ENCODE measurements at places on chromosomes 12 and 14. TPM values are rescaled to one million over a fixed set of nuclear protein-coding genes. Genes with fewer than 3 reads are reported as not detected.
A peak's percentile ranks its signal among the peaks of the same experiment; 100 is the strongest.

Gene APOF
- polyA plus RNA-seq, result not detected

DNA sequence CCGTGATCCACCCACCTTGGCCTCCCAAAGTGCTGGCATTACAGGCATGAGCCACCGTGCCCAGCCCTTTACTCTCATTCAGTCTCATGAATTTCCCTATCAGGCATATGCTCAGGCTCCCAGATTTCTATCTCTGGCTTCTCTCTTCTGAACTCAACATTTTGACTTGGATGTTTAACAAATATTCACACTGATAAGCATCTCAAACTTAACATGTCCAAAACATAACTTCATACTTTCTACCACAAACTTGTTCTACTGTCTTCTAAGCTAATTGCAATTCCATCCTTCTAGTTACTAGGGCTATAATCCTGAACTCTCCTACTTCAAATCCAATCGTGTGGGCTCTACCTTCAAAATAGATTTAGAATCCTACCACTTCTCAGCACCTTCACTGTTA, 73.9 kb upstream of the PAWR start:
- DNase-seq, result no peak

Gene POTEM
- not detected for polyA plus RNA-seq

DNA sequence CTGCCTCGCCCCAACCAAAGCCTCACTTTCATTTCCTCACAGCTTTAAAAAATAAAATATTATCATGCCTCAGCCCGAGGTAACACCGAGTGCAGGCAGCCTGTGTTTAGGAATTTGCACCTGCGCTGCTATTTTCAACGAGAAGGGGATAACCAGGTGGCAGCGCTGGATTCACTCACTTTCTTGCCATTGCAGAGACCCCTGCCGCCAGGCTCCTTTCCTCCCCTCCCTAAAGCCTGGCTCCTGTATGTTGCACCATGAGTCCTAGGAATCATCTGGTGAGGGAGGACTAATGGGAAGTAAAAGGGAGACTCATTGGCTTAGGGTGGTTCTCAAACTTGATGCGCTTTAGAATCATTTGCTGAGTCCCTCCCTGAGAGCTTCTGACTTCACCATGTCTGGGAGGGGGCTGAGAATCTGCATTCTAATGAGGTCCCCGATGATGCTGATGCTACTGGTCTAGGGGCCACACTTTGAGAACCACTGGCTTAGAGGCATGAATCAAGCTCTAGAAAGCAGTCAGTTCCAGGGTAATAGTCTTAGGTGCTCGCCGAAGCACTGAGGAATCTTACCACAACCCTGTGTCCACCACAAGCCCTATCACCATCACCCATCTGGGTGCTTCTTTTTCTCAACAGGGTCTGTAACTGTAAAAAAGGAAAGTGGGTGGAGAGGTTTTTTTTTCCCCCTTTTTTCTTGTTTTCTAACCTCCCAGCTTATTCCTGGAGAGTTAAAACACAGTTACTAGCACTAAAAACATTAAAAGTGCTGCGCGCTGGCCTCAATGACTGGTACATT, 83.8 kb downstream of the SLC38A1 start:
- DNase-seq, result no peak

GRCh38 chr12:65121049-65121955, at the start of gene WIF1:
Gene WIF1, minus strand, starts transcription at chr12:65121305. Its CDS starts 114 bp downstream, at chr12:65121191.
- no peak for DNase-seq

- DNase-seq, result peak; percentile 31
Observed at GRCh38 chr12:56723889-56724700, 1.0 kb downstream of the NACA start.

DNA sequence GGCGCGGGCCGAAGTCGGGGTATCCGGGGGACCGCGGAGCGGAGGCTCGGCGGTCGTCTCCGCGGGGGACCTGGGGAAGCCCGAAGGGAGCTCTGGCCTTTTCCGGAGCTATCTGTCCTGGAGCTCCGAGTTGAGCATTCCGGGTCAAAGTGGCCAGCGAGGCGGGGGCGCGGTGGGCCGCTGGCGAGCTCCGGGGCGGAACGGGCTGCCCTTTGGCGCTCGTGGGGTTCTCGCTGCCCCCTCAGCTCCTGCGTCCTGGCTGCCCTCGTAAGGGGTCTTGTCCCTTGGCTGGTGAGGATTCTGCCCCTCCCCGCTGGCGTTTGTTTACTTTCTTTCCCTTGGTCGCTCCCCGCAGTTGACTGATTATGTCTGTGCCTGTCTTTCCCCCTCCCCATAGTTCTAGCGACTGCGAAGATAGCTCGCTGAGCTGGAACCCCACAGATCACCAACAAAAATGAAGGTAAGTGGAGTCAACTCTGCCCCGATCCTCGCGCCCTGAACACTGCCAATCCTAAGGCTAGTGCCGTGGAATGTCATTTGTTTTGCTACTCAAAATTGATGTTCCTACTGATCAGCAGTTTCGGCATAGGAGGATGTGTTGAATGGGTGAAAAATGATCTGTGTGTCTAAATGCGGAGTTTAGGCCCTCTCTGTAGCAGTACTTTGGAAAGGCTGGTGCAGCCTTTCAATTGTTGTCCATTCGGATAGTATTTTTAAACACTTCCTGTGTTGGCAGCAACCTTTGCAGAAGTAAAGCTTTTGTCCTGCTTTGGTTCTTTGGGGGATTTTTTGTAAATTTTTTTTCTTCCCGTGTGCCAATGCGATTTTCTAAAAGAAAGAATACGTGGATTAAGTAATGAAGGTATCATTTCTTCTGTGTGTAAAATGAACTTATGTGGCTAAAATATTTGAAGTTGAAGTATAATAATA, 1.3 kb downstream of the ARID4A start:
- DNase-seq, result no peak

Gene UNC79
- polyA plus RNA-seq, result 0.02 TPM

- DNase-seq, result no peak
Observed at GRCh38 chr12:57815177-57816000, 3.1 kb downstream of the AVIL start.
